ENCODE measurements at places on chromosomes 11 and 22. TPM values are rescaled to one million over a fixed set of nuclear protein-coding genes. Genes with fewer than 3 reads are reported as not detected.
A peak's percentile ranks its signal among the peaks of the same experiment; 100 is the strongest.

The MS4A10 gene
- total RNA-seq, result not detected

The PANX3 gene
- total RNA-seq, result not detected

The SERHL2 gene
- 0.91 TPM for total RNA-seq

The TTLL1 gene
- total RNA-seq, result 1.5 TPM

The C1QTNF5 gene
- total RNA-seq, result not detected

The APOL4 gene
- total RNA-seq, result not detected

The PGR gene
- total RNA-seq, result not detected

- DNase-seq, result peak; percentile 18
- H3K27ac ChIP-seq, result peak overlapping the region; percentile 93
- H3K4me3 ChIP-seq, result peak overlapping the region; percentile 84
- H3K27me3 ChIP-seq, result no peaks in the 10 kb centered on the region
- peaks cover 45% of the 10 kb centered on the region for H3K36me3 ChIP-seq
Observed at GRCh38 chr11:45924036-45924915, 1.8 kb downstream of the LARGE2 start.

- no peak overlapping the region for H3K27ac ChIP-seq
- no peaks in the 10 kb centered on the region for H3K36me3 ChIP-seq
- no peak overlapping the region for H3K4me3 ChIP-seq
- H3K27me3 ChIP-seq, result peaks cover 3% of the 10 kb centered on the region
- DNase-seq, result no peak
Observed at GRCh38 chr11:87369888-87370287, 332.2 kb downstream of the TMEM135 start.

- DNase-seq, result no peak
- peak overlapping the region; percentile 8 for H3K4me3 ChIP-seq
- H3K4me1 ChIP-seq, result peaks cover 25% of the 10 kb centered on the region
- peak overlapping the region; percentile 46 for H3K27ac ChIP-seq
- no peaks in the 10 kb centered on the region for H3K27me3 ChIP-seq
- peaks cover 49% of the 10 kb centered on the region for H3K36me3 ChIP-seq
Observed at GRCh38 chr11:612201-612960, 3.4 kb downstream of the IRF7 start.

DNA sequence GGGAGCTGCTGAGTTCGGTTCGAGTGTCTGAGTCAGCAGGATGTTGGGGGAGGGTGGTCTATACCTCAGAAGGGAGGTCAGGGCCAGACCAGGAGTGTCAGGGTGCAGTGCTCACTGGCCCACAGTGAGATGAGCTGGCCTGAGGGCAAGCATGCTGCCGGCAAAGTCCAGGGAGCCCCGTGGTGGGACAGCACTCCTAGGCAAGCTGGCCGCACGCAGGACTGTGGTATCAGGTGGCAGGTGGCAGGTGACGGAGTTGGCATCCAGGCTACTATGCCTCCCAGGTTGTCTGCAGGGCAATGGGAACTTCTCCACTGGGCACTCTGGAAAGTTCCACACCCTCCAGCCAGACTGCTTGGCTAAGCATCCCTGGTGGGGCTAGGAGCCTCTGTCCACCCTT lies 4.8 kb downstream of the FGF3 start:
- H3K4me3 ChIP-seq, result no peak overlapping the region
- no peak overlapping the region for H3K27ac ChIP-seq
- no peaks in the 10 kb centered on the region for H3K4me1 ChIP-seq

DNA sequence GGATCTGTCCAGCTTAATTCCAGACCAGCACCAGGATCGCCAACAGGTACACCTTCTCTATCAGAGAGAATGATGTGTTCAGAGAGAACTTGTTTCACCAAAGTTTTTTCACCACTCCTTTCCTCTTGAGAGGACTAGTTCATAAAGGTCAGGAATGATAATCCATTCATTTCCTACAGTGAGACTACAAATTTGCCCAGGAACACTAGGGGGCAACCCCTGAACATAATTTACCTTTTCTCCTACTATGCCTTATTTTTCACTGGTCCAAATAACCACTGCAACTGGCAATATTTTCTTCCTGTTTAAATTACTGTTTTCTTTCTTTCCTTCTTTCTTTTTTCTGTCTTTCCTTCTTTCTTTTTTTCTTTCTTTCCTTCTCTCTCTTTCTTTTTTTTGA lies 22.5 kb downstream of the CAVIN3 start:
- DNase-seq, result no peak
- H3K4me3 ChIP-seq, result no peak overlapping the region
- no peak overlapping the region for H3K27ac ChIP-seq
- no peaks in the 10 kb centered on the region for H3K4me1 ChIP-seq
- no peaks in the 10 kb centered on the region for H3K36me3 ChIP-seq
- peaks cover 14% of the 10 kb centered on the region for H3K27me3 ChIP-seq

GRCh38 chr11:68541991-68542390 lies 81.4 kb downstream of the PPP6R3 start:
- peaks cover 13% of the 10 kb centered on the region for H3K4me1 ChIP-seq
- H3K4me3 ChIP-seq, result no peak overlapping the region
- no peak for DNase-seq
- H3K36me3 ChIP-seq, result peaks cover 94% of the 10 kb centered on the region

GRCh38 chr11:102781676-102782075 lies 1.2 kb upstream of the MMP10 start:
- peaks cover 7% of the 10 kb centered on the region for H3K27me3 ChIP-seq
- no peaks in the 10 kb centered on the region for H3K36me3 ChIP-seq

DNA sequence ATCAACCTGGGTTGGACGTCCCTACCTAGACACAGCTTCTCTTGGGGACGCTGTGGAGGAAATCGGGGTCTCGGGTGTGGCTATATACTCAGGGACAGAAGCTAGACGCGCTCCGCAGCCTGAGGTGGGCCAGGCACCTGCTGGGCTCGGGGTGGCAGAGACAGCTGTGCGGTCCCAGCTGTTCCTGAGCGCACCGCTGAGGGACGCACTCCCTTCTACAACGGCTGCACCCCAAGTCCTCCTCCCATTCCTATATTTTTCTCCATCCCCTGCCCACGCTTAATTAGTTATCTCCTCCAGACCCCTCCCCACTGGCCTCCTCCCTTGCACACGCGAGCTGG lies 188 bp upstream of the MTNR1B start:
- H3K36me3 ChIP-seq, result no peaks in the 10 kb centered on the region
- H3K27ac ChIP-seq, result no peak overlapping the region
- no peak for DNase-seq
- no peak overlapping the region for H3K4me3 ChIP-seq
- H3K27me3 ChIP-seq, result no peaks in the 10 kb centered on the region

DNA sequence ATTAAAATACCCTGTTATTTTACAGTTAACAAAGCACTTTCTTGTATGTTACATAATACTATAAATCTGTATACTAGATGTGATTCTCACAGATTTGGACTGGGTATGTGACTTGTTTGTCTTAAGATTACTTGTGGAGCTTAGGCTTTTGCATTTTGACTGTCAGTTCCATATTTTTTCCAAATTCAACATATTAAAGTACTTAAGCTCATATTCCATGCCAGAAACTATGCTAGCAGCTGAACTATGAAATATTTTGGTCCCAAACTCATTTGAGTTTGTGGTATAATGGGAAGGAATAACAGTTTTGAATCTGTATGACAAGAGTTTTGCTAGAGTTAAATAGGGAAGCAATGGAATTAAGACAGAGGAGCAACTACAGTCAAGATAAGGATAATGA lies 841.4 kb downstream of the JRKL start:
- H3K27me3 ChIP-seq, result no peaks in the 10 kb centered on the region
- H3K4me3 ChIP-seq, result no peak overlapping the region
- no peaks in the 10 kb centered on the region for H3K4me1 ChIP-seq

DNA sequence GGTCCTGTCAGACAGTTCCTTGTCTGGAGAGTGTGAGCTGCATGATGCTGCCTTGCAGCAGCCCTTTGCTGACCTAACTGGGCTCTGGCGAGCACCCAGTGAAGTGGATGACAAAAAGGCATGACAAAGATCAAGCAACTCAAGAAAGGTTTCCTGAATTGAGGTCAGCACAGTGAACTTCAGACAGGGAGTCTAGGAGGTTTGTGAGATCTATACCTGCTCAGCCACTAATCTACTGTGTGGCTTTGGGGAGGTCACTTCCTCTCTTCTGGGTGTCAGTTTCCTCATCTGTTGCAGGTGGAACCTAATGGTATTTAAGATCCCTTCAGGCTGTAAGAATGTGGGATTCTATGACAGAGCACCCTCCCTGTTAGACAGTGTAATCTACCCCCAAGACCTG lies 213.9 kb upstream of the NARS2 start:
- H3K4me1 ChIP-seq, result no peaks in the 10 kb centered on the region
- H3K4me3 ChIP-seq, result no peak overlapping the region

- peaks cover 92% of the 10 kb centered on the region for H3K36me3 ChIP-seq
- H3K27me3 ChIP-seq, result no peaks in the 10 kb centered on the region
- peaks cover 16% of the 10 kb centered on the region for H3K4me1 ChIP-seq
- DNase-seq, result no peak
- H3K4me3 ChIP-seq, result peak overlapping the region; percentile 28
Observed at GRCh38 chr22:36873614-36874308, 13.0 kb downstream of the NCF4 start.

DNA sequence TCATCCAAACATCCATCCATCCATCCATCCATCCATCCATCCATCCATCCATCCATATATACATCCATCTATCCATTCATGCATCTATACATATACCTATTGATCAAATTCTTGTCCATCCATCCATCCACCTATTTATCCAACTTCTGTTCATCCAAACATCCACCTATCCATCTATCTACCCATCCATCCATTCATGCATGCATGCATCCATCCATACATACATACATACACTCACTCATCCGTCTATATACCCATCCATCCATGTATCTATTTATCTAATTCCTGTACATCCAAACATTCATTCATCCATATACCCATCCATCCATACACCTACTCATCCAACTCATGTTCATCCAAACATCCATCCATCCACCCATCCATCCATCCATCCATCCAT lies 19.3 kb upstream of the YWHAH start:
- H3K36me3 ChIP-seq, result no peaks in the 10 kb centered on the region
- H3K27ac ChIP-seq, result no peak overlapping the region
- no peak overlapping the region for H3K4me3 ChIP-seq
- H3K4me1 ChIP-seq, result peaks cover 16% of the 10 kb centered on the region

DNA sequence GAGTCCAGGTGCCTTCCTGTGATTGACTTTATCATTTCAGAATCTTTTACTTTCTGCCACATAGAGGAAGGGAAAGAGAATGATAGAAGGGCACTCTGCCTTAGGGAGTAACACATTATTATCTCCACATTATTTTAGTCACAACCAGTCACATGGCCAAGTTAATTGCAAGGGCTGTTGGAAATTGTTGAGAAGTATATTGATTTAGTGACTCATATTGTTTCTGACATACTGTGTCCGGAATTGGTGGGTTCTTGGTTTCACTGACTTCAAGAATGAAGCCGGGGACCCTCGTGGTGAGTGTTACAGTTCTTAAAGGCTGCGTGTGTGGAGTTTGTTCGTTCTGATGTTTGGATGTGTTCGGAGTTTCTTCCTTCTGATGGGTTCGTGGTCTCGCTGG lies 8.7 kb downstream of the OR51B4 start:
- no peak overlapping the region for H3K4me3 ChIP-seq
- no peaks in the 10 kb centered on the region for H3K36me3 ChIP-seq
- H3K27me3 ChIP-seq, result peaks cover 9% of the 10 kb centered on the region
- DNase-seq, result no peak
- H3K27ac ChIP-seq, result no peak overlapping the region
- no peaks in the 10 kb centered on the region for H3K4me1 ChIP-seq

GRCh38 chr22:20783844-20784723 lies 10.2 kb downstream of the SERPIND1 start:
- DNase-seq, result no peak
- peak overlapping the region; percentile 30 for H3K27ac ChIP-seq
- H3K36me3 ChIP-seq, result peaks cover 56% of the 10 kb centered on the region
- no peaks in the 10 kb centered on the region for H3K27me3 ChIP-seq

DNA sequence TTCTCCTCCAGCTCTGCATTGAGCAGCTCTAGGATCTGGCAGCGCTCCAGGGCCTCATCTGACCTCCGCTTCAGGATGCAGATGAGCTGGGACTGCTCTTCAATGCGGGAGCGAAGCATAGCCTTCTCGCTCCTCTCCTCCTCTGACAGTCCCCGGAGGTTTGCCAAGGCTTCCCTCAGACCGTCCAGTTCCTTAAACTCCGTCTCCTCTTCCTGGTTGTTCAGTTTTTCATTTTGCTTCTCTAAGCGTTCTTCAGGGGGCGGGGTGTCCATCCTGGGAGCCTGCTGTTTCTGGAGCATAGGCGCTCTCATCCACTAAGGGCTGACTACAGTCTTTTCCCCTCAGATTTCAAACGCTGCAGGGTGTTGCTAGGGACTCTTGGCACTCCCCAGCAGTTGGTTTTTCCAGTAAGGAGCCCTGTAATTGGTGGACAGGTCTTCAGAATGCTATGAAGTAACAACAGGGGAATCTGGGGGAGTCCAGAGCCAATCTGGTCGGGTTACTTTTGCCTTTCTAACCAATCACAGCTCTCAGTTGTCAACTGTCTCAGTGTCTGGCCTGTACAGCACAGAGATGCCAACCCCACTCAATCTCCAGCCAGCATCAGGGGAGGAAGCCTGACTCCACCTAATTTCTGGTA lies at the start of gene CCDC89:
Gene CCDC89 (minus strand): TSS at position 376 of the 640 bp plus-strand sequence. CDS start 65 bp downstream, at position 311.
- H3K27ac ChIP-seq, result no peak within 1 kb of the TSS
- no peaks in the 10 kb centered on the region for H3K36me3 ChIP-seq
- H3K27me3 ChIP-seq, result peaks cover 7% of the 10 kb centered on the region
- peaks cover 11% of the 10 kb centered on the region for H3K4me1 ChIP-seq
- DNase-seq, result no peak

GRCh38 chr22:50585781-50586180 lies 3.1 kb upstream of the CHKB start:
- no peak for DNase-seq
- no peaks in the 10 kb centered on the region for H3K27me3 ChIP-seq
- H3K27ac ChIP-seq, result no peak overlapping the region
- peaks cover 21% of the 10 kb centered on the region for H3K4me1 ChIP-seq

DNA sequence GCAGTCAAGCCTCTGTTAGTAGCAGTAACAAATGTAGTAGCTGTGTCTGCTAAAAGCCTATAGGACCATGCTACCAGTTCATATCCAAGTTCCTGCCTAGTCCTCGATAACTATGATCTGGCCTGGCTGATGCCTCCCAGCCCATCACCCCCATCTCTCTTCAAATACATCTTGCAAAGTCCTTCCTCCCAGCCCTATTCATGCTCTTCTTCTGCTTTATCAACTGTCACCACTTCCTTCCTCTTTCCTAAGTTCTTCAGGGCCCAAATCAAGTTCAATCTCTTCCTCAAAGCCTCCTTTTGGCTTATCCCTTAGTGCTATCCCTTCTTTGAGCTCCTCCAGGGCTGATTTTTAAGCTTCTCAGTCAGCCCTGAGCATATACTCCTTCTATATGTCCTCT lies 150.9 kb upstream of the THY1 start:
- peaks cover 13% of the 10 kb centered on the region for H3K4me1 ChIP-seq
- H3K27ac ChIP-seq, result peak overlapping the region; percentile 1
- DNase-seq, result no peak
- H3K4me3 ChIP-seq, result no peak overlapping the region
- H3K36me3 ChIP-seq, result no peaks in the 10 kb centered on the region

All from activated B cell treated with CpG ODN at 0.5 μM for 24 hours (primary cell).